ENCODE measurements at places on chromosomes 1 and 21.

DNA sequence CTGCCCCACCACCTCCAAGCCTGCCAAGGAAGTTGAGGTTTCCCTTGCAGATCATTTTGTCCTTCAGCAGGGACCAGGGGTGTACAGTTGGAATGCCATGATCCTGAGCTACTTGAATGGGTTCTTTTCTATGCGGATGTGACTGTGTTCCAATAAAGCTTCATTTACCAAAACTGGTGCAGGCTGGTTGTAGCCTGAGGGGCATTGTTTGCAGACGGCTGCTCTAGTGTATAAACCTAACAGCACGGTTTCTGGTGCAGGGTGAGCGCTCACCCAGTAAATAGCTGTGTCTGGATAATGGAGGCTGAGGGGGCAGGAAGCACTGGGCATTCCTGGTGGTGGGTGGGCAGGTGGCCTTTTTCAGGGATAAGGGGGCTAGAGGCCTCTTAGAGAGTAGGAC is 72.7 kb upstream of the ACTL8 start:
- no peak for DNase-seq

DNA sequence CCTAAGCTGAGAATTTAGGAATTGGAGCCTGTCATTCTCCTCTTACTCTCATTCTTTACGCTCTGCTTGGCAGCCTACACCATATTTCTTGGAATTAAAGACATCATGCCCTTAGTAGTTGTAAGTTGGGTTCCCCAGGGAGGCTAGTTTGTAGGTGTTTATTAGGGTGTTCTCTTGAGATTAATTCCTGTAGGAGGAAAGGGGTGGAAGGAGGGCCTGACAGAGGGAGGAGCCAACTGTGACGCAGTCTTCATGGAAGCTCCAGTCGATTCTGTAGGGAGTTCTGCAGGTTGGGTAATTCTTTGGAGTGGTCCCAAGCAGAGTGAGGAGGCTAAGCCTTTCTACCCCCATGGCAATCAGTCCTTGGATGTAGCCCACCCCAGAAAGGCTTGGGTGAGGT is 111.4 kb downstream of the HHAT start:
- no peak for DNase-seq

GRCh38 chr1:57064379-57065140 is 98.7 kb upstream of the C8B start:
- no peak for DNase-seq

DNA sequence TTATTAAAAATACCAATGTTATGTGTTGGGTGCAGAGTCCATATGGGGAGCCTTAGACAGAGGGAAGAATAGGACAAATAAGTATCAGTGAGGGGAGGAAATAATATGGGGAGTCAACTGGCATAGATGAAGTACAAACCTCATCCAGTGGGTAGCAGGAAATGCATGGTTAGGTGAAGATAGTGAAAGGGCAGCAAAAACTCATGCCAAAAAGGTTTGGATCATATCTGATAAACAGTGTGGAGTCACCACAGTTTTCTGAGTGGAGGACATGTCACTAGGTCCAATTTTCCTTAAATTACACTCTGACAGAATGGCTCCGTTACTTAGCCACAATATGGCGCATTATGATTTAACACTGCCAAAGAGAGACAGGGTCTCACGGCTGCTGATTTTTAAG is 10.3 kb downstream of the DUSP23 start:
- no peak for DNase-seq

DNA sequence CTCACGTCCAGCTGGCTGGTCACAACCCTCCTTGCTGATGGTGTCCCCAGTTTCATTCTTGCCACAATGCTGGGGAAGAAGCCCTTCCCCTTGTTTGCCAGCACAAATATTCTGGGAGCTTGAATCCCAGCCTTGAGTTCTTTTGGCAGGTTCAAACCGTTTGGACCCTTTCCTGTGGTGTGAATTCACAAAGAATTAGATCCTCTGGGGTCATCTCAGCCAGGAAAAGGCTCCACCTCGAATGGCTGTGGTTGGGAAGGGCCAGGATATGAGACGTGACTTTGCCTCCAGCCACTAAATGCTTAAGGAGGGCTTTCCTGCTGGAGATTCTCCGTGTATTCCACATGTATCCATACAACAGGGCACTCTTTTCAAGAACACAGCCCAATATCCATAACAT is 66.9 kb downstream of the MRPL37 start:
- DNase-seq, result no peak

DNA sequence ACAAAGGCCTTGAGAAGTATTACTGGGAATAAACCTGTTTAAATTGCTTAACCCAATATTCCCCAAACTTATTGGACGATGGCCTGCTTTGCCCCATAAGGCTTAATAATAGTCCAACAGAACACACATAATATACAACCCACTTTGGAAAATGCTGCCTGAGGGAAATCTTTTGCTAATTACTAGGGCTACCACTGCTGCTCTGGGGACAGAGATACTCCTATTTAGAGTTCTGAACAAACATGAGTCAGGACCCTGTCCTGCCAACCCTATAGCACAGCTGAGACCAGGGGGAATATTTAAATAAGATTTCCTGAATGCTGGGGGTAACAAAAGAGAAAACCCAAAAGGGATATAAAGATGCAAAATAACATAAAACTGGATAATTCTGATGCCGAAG is 139.1 kb downstream of the BRINP2 start:
- DNase-seq, result no peak

DNA sequence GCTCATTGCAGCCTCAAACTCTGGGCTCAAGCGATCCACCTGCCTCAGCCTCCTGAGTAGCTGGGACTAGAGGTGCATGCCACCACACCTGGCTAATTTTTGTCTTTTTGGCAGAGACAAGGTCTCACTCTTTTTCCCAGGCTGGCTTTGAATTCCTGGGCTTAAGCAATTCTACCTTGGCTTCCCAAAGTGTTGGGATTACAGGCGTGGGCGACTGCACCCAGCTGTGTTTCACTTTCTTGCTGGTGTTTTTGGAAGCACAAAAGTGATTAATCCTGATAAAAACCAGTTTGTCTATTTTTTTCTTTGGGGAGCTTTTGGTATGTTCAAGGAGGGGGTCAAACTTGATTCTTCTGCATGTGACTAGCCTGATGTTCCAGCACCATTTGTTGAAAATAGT is 19.3 kb downstream of the RNF11 start:
- no peak for DNase-seq

DNA sequence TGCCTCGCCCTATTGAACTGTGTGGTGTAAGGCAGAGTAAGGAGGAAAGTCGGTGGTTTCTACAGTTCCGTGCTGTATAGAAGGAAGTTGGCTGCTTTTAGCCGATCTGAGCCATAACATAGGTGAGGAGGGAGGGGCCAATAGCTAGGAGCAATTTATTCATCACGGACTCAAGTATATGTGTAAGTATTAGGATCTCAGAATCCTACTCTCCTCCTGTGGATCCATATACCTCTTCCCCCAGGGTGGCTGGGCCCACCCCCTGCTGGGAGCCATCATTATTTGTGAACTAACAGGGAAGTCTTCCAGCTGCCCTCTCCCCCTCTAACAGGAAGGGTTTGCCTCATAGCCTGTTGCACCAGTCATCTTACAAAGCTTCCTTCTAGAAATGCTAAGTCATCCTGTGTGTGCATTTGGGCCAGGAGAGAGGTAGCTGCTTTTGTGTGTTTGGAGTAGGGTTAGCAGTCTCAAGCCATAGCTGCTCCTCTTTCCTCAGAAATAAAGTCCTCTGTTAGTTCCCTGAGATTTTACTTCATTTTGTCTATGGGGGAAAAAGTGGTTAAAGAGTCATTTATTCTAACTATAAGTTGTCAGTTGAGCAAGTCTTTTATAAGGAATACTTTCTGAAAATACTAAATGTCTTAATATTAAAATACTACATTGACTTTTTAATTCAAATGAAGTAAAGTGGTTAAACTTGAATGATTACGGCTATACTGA is 14.9 kb upstream of the CENPS start:
- no peak for DNase-seq

GRCh38 chr1:187718527-187718926 is 889.8 kb downstream of the PLA2G4A start:
- no peak for DNase-seq
